ENCODE measurements at places on chromosomes 3 and 15. TPM values are rescaled to one million over a fixed set of nuclear protein-coding genes. Genes with fewer than 3 reads are reported as not detected.
A peak's percentile ranks its signal among the peaks of the same experiment; 100 is the strongest.

IGDCC3 gene
- total RNA-seq = not detected

- no peak for DNase-seq
Measured at GRCh38 chr3:27508424-27508823, 24.2 kb upstream of the SLC4A7 start.

DNA sequence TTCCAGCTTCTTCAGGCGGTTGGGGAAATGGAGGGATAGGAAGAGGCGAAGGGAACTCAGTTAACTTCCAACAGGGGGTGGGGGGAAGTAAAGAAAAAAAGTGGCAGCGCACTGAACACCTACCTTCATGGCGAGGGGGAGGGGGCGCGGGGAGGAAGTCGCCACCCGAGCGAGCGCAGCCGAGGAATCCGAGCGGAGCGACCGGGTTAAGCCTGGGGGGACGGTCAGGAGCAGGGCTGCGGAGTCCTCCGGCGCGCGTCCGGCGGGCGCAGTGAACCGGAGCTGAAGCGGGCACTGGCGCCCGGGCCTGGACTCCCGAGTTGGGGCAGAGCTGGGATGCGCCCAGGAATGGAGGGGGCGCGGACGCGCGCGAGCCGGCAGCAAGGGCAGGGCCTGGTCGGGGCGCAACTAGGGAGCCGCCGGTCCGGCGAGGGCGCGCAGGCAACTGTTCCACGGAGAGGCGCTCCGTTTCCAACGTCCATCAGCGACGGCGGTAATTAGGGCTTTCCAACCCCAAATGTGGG lies at the start of gene WNT5A:
Gene WNT5A (minus strand): TSS at position 450 of the 524 bp plus-strand sequence. CDS start 321 bp downstream, at position 129.
- no peak for DNase-seq

GRCh38 chr15:70095408-70096214 lies 2.1 kb downstream of the TLE3 start:
- DNase-seq = peak; percentile 33

TGM5 gene
- not detected for total RNA-seq

DNA sequence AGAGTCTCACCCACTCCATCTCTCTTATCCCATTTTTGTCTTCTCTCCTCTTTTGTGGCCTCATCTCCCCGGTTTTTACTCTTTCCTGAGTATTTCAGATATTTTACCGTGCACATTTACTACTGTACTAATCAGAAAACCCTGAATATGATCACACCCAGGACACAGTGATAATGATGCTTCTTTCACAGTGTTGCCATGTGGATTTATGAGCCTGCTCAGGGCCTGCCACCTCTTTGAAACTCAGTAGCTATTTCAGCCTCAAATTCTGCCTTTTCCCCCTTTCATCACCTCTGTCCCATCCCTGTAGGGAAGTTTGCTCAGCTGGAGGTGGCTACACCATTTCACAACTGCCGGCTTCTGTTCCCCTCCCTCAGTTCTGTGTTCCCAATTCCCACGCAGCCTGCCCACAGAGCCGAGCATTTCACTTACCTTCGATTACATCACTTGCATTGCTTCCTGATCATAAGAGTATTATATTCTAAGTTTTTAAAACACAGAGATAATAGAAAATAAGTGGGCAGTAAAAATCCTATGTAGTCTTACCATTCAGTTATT lies 33.2 kb downstream of the ARNT2 start:
- DNase-seq = no peak

PIGZ gene
- total RNA-seq = 0.22 TPM

LARP6 gene
- total RNA-seq = not detected

- DNase-seq = no peak
Measured at GRCh38 chr3:81651139-81651538, 110.3 kb downstream of the GBE1 start.

DNA sequence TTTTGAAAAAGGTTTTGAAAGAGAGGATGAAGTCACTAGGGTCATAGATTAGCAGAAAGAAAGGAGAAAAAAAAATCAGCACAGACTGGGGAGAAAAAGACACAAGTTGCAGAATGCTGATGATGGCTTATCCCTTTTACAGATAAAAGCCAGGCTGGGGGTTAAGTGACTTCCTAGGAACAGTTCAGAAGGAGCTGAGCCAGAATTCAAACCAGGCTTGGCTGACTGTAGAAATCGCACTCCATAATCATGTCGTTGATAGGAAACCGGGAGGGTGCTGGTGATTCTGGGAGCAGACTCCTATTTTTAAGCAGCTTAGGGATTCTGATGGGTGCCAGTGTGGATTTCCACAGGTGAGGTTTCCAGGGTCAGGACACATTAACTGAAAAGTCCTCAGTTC lies 159.5 kb upstream of the BHLHE40 start:
- no peak for DNase-seq

GRCh38 chr3:118963711-118964110 lies 70.9 kb downstream of the IGSF11 start:
- DNase-seq = no peak

DNA sequence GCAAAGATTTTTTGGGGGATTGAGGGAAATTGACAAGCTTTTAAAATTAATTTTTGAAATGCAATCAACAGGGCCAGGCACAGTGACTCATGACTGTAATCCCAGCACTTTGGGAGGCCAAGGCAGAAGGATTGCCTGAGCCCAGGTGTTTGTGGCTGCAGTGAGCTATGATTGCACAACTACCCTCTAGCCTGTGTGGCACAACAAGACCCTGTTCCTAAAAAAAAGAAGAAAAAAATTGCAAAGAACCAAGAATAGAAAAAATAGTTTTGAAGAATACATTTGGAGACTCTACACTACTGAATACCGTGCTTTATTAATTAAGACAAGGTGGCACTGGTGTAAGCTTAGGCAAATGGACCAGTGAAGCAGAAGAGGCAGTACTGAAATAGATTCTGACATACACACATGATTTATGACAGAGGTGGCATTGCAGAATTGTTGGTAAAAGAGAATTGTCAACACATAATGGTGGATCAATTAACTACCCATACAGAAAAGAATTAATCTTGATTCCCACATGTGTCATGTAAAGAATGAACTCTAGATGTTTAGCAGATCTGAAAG lies 443.3 kb upstream of the ATP11B start:
- DNase-seq = no peak

DNA sequence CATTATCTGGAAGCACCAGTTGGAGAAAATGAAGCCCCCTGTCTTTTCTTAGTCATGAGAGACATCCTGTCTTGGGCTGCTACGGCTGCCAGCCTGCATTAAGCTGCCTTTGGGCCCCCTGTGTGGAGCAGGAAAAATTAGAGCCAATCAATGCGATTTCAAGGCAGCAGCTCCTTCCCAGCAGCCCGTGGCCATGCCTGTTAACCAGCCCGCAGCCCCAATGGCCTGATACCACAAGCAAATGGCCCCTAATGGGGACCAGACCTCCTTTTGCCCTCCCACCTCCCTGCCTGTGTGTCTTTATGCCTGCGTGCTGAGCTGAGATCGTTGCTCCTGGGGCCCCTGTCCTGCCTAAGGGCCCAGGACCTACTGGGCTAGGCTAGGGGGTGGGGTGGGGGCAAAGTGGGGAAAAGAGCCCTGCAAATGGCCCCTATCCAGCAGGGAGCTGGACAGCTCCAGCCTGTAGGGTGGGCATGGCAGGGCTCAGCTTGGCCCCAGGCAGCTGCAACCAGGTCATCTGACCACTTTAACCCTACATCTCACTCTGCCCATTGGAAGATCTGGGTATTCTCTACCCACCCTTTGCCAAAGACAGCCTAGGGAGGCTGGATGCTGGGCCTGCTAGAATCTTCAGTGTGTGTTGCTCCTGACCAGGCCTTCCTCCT lies 53.8 kb upstream of the MRPS22 start:
- no peak for DNase-seq

DNA sequence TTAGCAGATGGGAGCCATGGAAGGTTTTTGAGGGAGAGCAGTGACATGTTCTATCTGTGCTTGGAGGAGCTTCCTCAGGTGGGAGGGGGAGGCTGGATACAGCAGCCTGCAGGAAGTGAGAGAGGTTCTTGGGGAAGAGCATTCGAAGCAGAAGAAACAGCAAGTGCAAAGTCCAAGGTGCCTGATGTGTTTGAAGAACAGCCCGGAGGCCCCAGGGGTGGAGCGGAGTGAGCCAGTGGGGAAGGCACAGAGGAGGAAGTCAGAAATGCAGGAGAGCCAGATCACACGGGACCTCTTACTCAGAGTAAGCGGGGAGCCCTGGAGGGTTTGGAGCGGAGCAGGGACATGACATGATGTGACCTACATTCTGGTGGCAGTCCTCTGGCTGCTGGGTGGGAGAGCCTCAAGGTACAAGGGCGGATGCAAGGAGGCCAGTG lies 10.8 kb downstream of the ITGA11 start:
- no peak for DNase-seq

DNA sequence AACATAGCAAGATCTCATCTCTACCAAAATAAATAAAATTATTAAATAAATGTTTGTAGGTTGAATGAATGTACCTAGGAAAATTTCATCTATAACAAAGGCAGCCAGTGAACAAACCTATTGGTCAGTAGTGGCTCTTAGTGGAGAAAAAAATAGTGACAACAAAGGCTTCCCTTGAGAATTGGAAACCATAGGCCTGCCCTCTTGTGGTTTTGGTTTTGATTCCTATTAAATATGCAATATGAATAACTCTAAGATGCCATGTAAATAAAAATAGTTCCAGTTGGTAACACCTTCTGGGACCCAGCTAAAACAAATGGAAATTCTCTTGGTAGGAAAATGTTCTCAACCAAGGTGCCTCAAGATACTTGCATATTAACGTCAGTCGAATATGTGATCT lies 145.7 kb upstream of the BFSP2 start:
- DNase-seq = no peak

- DNase-seq = no peak
Measured at GRCh38 chr15:91871837-91872236, 18.3 kb downstream of the SLCO3A1 start.

DNA sequence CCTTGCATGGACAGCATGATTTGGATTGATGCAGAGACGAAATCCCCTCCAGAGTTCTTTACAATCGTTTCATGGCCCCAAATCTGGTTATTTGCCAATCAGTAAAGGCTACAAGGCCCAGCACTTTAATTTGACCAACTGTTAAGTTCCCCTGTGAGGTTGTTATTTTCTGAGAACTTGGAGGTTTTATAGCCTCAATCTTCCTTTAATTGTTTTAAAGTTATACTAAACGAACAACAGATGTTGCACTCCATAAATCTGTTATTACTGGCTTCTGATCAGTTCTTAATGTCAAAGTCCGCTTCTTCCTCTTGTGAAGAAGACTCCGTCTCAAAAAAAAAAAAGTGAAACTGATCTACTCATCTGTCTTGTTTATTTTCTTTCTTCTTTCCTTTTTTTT lies 30.8 kb downstream of the LARP6 start:
- no peak for DNase-seq

ATP8B4 gene
- total RNA-seq = 25.4 TPM

DNA sequence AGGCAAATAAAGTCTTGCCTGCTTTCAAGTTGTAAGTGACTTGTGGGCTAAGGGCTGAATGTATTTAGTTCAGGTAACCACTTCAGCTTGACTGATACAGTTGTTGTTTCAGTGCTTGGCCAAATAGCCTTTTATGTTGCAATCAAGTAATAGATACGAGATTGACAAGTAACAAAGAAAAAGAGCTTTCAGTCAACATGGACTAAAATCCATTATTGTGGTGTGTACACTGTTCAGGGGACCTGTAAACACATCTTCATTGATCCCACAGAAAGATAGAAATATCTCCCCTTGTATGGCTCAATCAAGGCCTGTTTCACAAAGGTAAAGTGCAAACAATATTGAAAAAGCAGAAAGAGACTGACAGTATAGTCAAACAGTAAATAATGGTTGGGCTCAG lies 224.8 kb upstream of the TMCO5A start:
- DNase-seq = no peak

- DNase-seq = no peak
Measured at GRCh38 chr3:14822670-14823390, 4.1 kb downstream of the FGD5 start.

DNA sequence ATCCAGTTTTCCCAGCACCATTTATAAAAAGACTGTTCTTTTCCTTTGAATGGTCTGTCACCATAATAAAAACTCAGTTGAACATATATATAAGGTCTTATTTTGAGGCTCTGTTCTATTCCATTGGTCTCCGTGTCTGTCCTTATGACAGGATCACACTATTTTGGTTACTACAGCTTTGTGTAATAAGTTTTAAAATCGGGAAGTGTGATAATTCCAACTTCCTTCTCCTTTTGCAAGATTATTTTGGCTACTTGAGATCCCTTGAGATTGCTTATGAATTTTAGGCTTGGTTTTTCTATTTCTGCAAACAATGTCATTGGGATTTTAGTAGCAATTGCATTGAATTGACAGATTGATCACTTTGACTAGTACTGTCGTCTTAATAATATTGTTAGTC lies 35.7 kb downstream of the SACM1L start:
- no peak for DNase-seq

STAB1 gene
- 122 TPM for total RNA-seq

- DNase-seq = no peak
Measured at GRCh38 chr3:141499284-141499683, 12.5 kb downstream of the RASA2 start.

HAPLN3 gene
- total RNA-seq = 158 TPM

GRCh38 chr3:9902372-9903237 lies at the start of gene IL17RE:
Gene IL17RE (plus strand): TSS chr3:9902848. CDS start chr3:9902933, 85 bp downstream.
- no peak for DNase-seq

VGLL4 gene
- total RNA-seq = 38.1 TPM

LRRK1 gene
- total RNA-seq = 2.0 TPM

SEMA6D gene
- not detected for total RNA-seq

- DNase-seq = no peak
Measured at GRCh38 chr15:89533861-89534544, 37.6 kb upstream of the RHCG start.

DNA sequence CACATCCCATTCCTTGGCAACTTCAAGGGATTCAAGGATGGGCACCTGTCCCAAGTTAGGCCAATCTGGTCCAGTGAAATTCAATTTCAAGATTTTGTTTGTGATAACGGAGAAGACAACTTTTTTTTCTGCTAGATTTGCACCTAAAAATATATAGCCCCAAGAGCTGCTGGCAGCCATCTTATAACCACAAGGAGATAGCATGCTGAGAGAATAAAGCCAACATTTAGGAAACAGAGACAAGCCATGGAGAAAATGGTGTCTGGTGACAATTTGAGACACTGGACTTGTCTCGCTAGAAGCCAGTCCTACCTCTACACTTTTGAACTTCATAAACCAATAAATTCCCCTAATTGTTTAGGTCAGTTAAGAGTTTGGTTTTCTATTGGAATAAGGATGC lies 5.4 kb downstream of the PARL start:
- no peak for DNase-seq

DNA sequence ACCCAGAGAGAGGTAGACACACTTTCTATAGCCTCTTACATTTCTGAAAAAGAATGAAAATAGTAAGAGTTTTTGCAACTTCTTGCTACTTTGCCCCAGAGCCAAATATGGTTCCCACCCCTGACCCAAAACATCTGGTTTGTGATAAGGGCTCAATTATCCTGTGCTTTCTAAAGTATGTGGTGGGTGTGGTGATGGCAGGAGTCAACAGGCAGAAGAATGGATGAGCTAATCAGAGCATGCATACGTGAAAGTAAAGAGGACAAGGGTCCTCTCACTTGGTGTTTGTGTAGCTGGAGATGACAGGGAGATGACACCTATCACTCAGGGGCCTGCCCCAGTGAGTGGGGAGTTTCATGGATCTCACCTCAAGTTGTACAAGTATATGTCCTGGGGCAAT lies 19.1 kb downstream of the KBTBD8 start:
- no peak for DNase-seq

GRCh38 chr15:76164602-76165001 lies 104.8 kb downstream of the TMEM266 start:
- DNase-seq = no peak
